Activated gamma-delta T cell (primary cell): ENCODE measurements at places on chromosomes 6 and 20.

DNA sequence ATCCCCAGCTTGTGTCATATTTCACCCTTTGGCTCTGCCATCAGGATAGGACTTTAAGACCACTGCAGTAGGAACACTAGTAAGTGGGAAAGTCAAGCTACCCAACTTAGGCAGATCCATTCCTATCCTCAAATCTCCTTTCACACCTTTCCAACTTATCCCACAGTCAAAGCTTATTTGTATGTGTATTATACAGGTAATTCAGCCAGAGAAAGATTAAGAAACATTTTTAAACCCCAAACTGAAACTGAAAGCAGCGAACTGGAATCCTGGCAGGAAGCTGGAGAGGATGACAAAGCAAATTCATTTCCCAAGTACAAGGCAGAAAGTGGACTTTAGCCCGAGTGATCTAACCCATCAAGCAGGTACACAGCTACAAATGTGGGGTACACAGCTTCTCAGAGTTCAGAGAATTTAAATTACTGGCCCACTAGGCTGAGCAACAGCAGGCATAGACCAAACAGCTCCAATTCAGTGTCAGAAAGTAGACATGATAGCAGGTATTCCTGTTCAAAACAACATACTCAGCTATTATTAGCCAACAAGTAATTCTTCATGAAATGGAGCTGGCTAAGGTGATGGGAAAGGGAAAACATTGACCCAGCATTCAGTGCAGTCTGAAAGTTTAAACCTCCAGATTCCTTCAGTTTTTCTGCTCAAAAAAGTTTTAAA lies 39.1 kb downstream of the ILRUN start:
- no peak for DNase-seq

GRCh38 chr6:2725999-2726567 lies 24.6 kb downstream of the MYLK4 start:
- DNase-seq = no peak

- DNase-seq = no peak
Measured at GRCh38 chr6:83862776-83863471, 3.4 kb downstream of the CYB5R4 start.

DNA sequence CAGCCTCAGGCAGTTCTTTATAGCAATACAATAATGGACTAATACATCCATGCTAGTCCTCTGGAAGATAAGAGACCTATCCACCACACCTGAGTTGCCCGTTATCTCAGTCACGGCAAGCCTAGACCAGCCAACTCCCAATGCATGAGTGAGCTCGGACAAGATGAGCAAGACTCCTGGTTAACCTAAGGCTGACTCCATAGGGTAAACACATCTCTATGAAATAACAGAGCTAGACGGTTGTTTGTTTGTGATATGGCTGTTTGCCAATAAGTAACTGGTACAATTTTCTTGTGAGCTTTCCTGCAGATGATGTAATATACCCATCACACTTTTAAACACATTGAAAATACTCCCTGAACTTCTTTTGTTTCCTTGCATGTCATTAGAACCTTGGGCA lies 70.6 kb upstream of the PHACTR1 start:
- DNase-seq = no peak

GRCh38 chr20:39993742-39994141 lies 695.3 kb downstream of the MAFB start:
- no peak for DNase-seq

- no peak for DNase-seq
Measured at GRCh38 chr20:39342463-39342862, 380.3 kb downstream of the DHX35 start.

DNA sequence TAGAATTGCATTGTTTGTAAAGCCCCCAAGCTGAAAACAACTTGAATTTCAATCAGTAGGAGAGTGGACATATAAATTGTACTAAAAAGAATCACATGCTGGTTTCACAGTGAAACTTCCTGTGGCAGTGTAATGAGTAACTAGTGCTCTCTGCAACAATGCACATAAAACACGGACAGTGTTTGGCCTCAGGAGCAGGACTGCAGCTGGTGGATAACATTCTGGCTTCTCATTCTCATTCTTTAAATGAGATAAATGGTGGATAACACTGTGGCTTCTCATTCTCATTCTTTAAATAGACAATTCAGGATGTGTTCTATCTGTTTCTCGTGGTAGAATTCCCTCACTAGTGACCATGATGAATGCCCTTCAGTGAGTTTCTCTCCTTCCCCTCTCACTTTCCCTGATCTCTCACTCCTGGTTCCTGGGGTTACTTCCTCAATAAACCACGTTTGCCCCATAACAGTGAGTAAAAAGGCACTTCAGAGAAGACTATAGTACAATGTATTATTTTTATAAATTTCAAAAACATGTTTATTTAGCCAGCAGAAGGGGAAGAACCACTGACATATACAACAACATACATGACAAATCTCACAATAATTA lies 59.9 kb downstream of the SLC22A2 start:
- no peak for DNase-seq

GRCh38 chr20:47791084-47791599 lies 5.9 kb upstream of the SULF2 start:
- DNase-seq = no peak

GRCh38 chr6:90039911-90040310 lies 145.6 kb downstream of the GJA10 start:
- DNase-seq = no peak

DNA sequence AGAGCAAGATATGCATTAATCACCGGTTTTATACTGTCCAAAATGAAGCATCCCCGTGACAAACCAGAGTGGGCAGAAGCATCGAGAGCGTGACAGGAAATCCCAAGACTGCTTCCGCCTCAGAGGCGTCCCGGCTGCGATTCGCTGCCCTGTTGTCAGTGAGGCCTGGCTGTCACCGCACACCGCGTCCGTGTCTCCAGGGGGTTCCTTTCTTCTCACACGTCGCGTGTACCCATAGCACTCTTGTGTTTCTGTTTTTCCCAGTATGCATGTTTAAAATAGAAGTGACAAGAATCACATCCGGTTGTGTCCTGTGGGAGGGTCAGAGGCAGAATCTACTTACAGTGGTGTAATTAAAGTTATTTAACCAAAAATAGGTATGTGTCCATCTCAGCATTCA lies 8.3 kb upstream of the ADRM1 start:
- DNase-seq = no peak

DNA sequence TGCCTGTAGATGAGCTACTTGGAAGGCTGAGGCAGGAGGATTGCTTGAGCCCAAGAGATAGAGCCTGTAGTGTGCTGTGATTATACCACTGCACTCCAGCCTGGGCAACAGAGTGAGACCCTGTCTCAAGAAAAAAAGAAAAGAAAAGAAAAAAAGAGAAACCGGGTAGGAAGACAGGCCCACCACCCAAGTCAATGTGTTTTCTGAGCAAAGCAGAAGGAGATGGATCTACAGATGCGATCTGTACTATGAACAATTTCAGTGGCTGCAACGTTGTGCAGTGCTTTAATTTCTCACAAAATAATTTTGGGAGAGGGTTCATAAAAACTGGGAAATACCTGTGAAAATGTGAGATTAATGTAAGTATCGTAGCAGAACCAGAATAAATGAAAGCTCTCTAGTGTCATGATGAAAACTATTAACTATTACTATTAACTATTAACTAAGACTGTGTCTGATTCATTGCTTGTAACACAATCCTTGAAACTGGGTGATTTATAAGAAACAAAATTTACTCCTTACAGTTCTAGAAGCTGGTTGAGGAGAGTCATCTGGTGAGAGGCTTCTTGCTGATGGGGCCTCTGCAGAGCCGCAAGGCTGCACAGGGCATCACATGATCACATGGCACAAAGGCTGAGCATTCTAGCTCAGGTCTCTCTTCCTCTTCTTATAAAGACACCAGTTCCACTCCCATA lies 233.1 kb upstream of the ZNF217 start:
- no peak for DNase-seq

DNA sequence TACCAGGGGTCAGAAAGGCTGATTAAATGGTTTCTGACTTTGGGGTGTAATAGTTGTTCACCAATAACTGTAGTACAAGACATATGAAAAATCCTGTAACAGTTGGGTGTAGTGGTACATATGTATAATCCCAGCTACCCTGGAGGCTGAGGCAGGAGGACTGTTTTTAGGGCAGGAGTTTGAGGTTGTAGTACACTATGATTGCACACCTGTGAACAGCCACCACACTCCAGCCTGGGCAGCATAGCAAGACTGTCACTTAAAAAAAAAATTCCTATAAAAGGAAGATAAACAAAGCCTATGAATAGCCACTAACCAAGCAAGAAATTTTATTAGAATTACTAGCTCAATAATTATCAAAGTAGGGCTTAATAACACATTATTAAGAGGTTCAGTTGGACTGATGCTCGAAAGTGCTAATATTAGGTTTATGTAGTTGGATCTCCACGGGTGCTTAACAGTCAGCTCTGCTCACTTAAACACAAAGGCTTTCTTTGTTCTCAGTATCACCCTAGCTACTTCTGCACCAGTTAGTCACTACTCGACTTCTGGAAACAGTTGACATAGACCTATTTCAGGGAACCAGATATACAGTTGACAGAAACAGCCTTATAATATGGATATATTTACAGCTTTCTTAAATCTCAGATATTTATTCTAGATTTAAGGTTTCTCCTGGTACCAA lies 113.0 kb downstream of the MTFR2 start:
- no peak for DNase-seq

DNA sequence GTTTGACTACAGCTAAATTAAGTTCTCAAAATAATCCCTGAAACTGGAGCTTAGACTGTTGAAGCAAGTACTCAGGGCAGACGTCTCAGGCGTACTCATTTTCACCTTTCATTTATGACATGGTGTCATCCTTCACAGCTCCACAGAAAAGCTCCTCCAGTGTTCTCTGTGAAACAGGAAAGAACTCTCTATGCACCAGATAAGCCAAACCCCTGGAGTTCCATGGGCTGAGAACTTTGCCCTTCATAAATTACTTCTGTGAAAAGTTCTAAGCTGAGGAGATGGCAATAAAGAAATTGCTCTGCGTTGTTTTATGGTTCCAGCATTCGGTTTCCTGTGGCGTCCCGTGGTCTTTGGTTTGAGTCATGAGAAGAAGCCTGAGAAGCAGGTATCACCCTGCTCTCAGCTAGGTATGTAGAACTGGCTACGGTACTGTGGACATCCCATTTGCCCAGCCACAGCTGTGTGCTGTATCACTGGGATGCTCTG lies 20.2 kb upstream of the RREB1 start:
- no peak for DNase-seq

GRCh38 chr6:168835991-168836390 lies 395.0 kb downstream of the SMOC2 start:
- DNase-seq = no peak

DNA sequence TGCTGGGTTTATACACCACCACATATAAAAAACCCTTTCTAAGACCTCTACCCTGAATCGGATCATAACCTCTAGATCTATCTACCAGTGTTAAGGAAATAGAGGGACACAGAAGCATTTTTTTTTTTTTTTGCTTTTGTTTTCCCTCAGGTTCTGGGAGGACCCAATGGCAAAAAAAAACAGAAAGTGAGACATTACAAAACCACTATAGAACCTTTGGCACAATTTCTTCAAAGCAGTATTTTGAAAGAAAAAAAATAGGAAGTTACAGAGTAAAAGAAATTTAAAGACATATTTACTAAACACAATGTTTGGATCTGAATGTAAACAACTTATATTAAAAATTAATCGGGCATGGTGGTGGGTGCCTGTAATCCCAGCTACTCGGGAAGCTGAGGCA lies 1258.7 kb upstream of the GJE1 start:
- DNase-seq = no peak

DNA sequence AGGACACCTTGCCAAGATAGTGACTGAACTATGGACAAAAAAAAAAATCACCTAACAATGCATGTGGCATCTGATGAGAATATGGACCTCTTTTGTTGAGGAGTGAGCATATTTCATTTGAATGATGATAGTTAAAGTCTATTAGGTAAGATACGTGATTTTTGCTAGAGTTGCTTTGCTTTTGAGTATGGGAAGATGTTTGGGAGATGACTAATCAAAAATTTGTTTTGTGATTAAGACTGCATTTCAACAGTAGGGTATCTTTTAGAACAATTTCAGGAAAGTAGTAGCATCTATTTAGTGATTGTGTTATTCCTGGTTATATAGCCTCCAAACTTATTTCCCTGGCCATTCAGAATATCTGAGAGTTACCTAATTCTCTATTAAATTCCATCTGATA lies 878.6 kb upstream of the CITED2 start:
- DNase-seq = no peak

DNA sequence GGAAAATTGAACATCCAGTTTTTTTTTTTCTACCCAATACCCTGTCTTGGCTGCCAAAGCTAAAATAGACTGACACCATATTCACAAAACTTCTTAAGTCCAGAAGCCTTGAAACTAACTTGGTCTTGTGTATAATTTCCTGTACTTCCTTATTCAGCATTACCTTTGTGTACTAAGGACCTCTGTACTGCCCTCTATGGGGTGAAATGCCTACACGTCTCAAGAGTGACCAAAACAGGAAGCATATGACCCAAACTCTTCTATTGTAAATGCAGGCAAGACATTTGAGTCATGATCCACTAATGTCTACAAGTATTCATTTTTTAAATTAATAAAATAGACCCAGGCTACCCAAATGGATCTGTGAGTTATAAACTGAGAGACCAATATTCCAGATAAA lies 50.4 kb downstream of the HMGCLL1 start:
- no peak for DNase-seq

- no peak for DNase-seq
Measured at GRCh38 chr6:31267651-31268368, 4.1 kb downstream of the HLA-C start.

- no peak for DNase-seq
Measured at GRCh38 chr6:42046464-42047212, 3.7 kb upstream of the TAF8 start.

DNA sequence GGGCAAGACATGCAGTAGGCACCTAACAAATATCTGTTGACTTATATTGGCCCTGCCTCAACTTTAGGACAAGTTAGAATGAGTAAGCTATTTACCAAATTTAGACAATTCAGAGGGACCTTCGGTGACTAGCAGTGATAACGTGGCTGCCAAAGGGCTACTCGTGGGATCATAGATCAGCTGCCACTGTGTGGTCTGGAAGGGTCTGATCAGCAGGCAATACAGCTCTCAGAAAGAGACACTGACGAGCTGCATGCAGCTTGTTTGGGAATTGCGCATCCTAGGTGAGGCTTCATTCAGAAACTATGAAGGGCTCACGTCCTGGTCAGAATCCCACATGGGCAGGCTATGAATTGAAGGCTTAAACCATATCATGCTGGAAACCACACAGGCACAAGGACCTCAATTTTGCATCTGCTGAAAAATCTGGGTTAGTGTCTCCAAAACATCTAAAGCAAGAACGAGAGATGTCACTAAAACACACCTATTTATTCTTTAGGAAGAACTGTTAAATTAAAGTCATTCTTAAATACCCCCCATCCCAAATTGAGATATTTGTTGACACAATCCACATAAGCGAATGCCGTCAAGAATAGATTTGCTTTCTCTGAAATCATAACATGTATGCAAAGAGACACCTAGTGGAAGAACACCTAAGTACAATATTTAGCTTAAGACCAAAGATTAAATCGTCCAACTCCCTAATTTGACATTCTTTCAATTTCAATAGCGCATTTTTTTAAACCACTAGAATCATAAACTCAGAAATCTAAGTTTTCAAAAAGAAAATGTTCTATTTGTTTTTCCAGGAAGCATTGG lies 79.6 kb downstream of the IPCEF1 start:
- DNase-seq = no peak
